Suprapubic skin (tissue), 4 donors: ENCODE measurements at places on chromosomes 4 and X. TPM values are rescaled to one million over a fixed set of nuclear protein-coding genes. Genes with fewer than 3 reads are reported as not detected.

- H3K36me3 ChIP-seq: peaks cover 3% of the 10 kb centered on the region
- no peak overlapping the region for H3K4me3 ChIP-seq
- no peak for DNase-seq
- no peaks in the 10 kb centered on the region for H3K27me3 ChIP-seq
- peaks cover 11% of the 10 kb centered on the region for H3K4me1 ChIP-seq
These were observed 135.7 kb upstream of the PLAC1 start for GRCh38 chrX:134793978-134794377.

DNA sequence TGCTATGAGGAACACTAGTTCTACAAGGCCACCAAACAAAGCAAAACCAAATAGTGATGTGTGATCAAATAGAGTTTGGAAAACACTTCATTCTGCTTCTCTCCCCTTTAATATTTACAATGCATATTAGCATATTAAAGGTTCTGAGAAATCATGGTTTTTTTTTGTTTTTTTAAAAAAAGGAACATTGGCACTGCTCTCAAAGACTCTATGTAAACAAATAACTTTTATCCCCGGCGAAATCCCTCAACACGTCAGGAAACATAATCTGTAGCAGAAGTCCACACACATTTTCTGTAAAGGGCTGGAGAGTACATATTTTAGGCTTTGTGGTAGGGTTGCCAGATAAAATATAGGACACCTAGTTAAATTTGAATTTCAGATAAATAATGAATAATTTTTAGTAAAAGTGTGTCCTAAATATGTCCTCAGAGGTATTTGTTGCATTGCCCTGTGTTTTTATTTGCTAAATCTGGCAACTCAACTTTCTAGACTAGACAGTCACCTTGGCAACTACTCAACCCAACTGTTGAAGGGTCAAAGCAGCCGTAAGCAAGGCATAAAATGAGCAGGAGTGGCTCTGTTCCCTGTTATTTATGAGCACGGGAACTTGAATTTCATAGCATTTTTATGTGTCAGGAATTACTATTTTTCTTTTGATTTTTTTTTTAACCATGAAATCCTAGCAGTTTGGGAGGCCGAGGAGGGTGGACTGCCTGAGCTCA is 8.6 kb downstream of the SPATA4 start:
- H3K4me1 ChIP-seq: peaks cover 3% of the 10 kb centered on the region
- no peak overlapping the region for H3K27ac ChIP-seq
- H3K27me3 ChIP-seq: no peaks in the 10 kb centered on the region
- H3K36me3 ChIP-seq: no peaks in the 10 kb centered on the region
- H3K4me3 ChIP-seq: no peak overlapping the region
- DNase-seq: no peak

GRCh38 chr4:20698382-20698781 is 1.9 kb upstream of the PACRGL start:
- peaks cover 26% of the 10 kb centered on the region for H3K4me1 ChIP-seq
- H3K4me3 ChIP-seq: no peak overlapping the region
- DNase-seq: no peak
- H3K36me3 ChIP-seq: no peaks in the 10 kb centered on the region
- H3K27me3 ChIP-seq: no peaks in the 10 kb centered on the region

DNA sequence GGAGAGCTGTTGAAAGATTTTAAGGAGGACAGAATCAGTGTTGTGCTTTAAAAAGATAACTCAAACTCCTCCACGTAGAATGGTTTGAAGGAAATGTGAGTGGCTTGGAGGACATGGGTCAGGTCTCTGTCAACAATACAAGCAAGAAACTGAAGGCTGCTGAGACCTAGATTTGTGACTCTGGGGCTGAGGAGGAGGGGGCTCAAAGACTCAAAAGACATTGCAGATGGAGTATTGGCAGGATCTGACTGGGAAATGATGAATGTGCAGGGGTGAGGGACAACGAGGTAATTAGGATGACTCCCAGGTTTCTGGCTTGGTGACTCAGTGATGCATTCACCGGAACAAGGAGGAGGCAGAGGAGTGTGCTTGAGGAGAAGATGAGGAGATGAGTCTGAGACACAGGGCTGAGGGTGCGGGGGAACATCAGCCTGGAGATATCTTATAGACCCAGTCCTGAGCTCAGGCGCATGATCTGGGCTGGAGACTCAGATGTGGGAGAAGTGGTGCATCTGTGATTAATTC is 3.3 kb upstream of the RPS4X start:
- H3K27ac ChIP-seq: no peak overlapping the region
- peaks cover 7% of the 10 kb centered on the region for H3K4me1 ChIP-seq
- DNase-seq: no peak
- H3K27me3 ChIP-seq: no peaks in the 10 kb centered on the region
- no peak overlapping the region for H3K4me3 ChIP-seq

- no peak overlapping the region for H3K4me3 ChIP-seq
- no peaks in the 10 kb centered on the region for H3K27me3 ChIP-seq
- no peaks in the 10 kb centered on the region for H3K36me3 ChIP-seq
- H3K4me1 ChIP-seq: no peaks in the 10 kb centered on the region
- no peak overlapping the region for H3K27ac ChIP-seq
These were observed 126.2 kb upstream of the NDP start for GRCh38 chrX:44099366-44099765.

Gene KLKB1
- not detected for total RNA-seq

- DNase-seq: no peak
- no peaks in the 10 kb centered on the region for H3K36me3 ChIP-seq
- peak overlapping the region; percentile 98 for H3K4me3 ChIP-seq
- peak overlapping the region; percentile 98 for H3K27ac ChIP-seq
- H3K4me1 ChIP-seq: peaks cover 50% of the 10 kb centered on the region
These were observed 1.7 kb upstream of the STIM2 start for GRCh38 chr4:26858947-26859401.
